ENCODE measurements at places on chromosomes 12 and 14.
A peak's percentile ranks its signal among the peaks of the same experiment; 100 is the strongest.

DNA sequence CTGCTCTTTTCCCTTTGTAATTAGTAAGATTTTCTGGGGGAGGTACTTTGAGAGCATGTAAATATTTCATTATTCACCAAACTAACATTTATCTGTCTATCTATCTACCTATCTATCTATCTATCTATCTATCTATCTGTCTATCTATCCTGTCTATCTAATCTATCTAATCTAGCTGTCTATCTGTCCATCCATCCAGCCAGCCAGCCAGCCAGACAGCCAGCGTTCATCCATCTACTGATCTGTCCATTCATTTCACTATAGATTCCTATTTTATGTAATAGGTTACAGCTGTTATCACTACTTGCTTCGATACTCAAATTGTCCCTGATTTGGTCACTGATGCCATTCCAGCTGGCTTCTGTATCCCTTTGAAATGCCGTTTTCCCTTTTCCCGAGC, 67.9 kb downstream of the PRMT8 start:
- no peak for DNase-seq

DNA sequence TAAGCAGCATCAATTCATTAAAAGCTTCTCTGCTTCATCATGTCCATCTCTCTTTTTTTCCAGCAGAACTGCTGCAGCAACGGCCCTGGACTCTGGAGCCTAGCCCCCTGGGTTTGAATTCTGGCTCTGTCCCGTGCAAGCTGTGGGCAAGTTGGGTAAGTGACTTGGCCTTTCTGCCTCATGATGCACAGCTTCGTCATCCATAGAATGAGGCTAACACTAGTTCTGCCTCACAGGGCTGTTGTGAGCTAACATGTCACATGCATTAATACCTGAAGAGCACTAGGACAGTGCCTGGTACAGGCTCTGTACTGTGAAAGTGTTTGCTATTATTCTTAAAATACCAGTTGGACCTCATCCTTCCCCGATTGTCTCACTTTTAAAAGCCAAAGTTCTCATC, 4.2 kb downstream of the KRT82 start:
- no peak for DNase-seq

DNA sequence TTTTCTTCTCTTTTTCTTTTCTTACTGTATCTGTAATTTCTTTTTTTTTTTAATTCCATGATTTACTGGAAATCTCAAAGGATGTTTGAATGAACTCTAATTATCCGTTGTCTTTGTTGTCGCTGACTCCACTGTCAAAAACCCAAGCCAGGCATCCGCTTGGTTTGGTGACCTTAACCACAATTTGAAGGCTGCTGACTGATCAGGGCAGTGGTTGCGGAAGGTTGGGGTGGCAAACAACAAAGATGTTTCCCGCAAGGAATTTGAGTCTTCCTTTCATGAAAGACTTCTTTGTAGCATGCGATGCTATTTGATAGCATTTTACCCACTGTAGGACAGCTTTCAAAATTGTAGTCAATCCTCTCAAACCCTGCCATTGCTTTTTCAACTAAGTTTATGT, 1013.8 kb downstream of the DIO2 start:
- DNase-seq, result no peak

DNA sequence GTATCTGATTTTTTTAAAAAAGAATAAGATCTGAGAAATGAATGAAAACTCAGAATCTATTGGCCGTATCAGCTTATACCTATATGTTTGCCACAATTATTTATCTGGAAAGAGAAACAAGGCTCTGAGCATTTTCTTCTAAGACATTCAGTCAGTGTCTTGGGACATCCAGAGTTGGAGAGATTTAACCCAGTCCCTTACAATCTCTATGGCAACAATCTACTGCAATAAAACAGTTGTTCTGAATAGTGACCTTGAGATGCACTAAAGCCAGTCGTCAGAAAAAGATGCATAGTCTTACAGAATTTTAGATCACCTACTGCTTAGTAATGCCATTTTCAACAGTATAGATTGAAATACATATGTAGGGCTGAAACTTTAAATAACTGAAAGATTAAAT, 52.0 kb upstream of the SOCS2 start:
- DNase-seq, result no peak

- peak; percentile 49 for DNase-seq
Observed at GRCh38 chr12:14845350-14845750, 2.0 kb upstream of the ART4 start.

DNA sequence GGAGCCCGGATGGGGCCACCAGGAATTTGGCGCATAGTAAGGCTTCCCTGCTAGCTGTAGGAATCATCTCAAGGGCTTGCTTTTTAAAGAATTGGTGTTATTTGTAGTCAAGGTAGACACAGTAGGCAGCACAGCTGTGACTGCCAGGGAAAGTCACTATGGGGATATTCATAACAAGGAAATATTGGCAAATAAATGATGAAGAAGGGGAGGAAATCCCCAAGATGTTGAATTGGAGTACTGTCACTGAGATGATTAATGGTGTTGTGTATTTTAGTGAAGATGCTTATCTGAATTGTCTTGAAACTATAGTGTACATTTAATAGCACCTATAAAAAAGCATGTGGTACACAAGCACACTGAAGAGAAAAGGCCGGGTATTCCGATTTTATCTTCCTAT, 118.9 kb downstream of the NPAS3 start:
- no peak for DNase-seq

- DNase-seq, result no peak
Observed at GRCh38 chr12:26172946-26173552, 22.3 kb upstream of the SSPN start.

- no peak for DNase-seq
Observed at GRCh38 chr14:81193924-81194633, 26.7 kb downstream of the GTF2A1 start.

- DNase-seq, result peak; percentile 13
Observed at GRCh38 chr12:108759924-108760323, 28.6 kb upstream of the CORO1C start.

- DNase-seq, result no peak
Observed at GRCh38 chr12:76916170-76916540, 37.3 kb upstream of the CSRP2 start.

DNA sequence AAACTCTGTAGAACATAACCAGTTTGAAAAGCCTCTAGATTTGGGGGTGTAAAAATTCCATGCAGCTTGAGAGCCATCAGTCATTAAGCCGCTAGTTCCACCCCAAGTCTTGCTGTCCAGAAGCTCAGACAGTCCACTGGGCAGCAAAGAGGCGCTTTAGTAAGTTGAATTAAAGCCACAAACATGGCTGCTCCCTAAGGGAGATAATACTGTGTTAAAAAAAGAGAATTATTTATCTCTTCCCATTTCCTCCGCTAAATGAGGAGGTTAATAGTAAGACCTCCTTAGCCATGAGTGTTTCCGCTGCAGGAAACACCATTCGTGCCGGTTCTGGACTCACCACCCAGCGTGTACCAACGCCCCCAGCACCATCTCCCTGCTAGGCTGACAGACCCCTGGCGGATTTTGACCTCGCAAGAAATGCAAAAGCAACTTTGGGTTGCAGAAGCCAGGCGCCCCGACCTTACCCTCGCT, 536 bp downstream of the TM7SF3 start:
- no peak for DNase-seq

GRCh38 chr12:47577206-47577989, 128.4 kb downstream of the RPAP3 start:
- no peak for DNase-seq

GRCh38 chr14:75771595-75771994, 110.5 kb downstream of the TTLL5 start:
- no peak for DNase-seq

GRCh38 chr14:21933681-21934080, 260.1 kb upstream of the OR4E1 start:
- DNase-seq, result no peak

DNA sequence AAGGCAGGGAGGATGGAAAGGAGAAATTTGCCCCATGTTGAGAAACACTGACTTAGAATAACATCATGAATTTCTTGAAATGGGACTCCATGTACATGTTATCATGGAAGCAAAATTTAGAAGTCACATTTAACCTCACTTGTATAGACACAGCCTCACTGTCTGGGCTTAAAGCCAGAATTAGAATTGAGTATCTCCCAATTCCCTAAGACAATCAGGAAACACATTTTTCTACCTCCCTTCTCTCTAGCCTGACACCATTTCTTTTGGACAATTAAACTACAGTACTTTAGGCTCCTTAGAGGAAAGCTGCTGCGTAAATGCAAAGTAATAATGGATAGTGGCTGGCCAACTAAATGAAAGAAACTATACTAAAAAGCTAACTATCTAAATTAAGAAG, 795.5 kb downstream of the C12orf50 start:
- no peak for DNase-seq

GRCh38 chr12:127238107-127238506, 1028.9 kb upstream of the TMEM132C start:
- no peak for DNase-seq

DNA sequence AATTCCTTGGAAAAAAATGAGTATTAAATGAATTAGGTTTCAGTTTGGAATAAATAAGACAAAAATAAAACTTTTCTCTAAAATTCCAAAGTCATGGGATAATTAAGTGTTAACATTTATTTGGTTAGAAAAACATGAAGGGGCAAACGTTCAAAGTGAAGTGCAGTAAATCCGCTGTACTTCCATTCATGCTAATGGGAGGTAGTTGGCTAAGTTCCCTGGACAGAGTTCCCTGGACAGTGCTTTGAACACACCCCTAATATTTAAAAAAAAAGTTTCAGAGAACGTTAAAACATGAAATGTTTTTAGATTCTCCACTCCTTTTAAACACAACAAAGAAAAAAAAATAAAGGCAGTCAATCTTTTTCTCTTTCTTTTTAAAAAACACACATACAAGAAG, 16.3 kb downstream of the ALX1 start:
- no peak for DNase-seq

- DNase-seq, result no peak
Observed at GRCh38 chr14:45949479-45949878, 696.5 kb upstream of the MIS18BP1 start.

- DNase-seq, result no peak
Observed at GRCh38 chr12:53612978-53613377, 13.2 kb downstream of the ATF7 start.

DNA sequence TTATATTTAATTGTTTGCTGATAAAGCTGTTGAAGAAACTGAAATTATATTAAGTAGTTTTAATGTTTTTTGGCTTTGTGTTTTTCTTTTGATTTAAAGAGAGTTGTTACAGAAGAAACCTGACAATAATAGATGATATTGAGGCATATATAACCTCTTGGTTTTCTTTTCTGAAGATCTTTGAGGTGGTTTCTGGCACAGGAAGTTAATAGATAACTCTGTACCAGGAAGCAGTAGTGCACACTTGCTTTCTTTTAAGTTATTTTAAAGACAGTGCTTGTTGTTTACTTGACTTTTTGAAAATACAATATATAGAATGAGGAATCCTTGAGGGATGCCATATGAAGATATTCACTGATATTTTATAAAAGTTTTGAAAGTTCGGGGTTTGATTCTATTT, 209.0 kb upstream of the FBXO33 start:
- DNase-seq, result no peak

GRCh38 chr12:11756022-11756421, 106.5 kb downstream of the ETV6 start:
- no peak for DNase-seq

DNA sequence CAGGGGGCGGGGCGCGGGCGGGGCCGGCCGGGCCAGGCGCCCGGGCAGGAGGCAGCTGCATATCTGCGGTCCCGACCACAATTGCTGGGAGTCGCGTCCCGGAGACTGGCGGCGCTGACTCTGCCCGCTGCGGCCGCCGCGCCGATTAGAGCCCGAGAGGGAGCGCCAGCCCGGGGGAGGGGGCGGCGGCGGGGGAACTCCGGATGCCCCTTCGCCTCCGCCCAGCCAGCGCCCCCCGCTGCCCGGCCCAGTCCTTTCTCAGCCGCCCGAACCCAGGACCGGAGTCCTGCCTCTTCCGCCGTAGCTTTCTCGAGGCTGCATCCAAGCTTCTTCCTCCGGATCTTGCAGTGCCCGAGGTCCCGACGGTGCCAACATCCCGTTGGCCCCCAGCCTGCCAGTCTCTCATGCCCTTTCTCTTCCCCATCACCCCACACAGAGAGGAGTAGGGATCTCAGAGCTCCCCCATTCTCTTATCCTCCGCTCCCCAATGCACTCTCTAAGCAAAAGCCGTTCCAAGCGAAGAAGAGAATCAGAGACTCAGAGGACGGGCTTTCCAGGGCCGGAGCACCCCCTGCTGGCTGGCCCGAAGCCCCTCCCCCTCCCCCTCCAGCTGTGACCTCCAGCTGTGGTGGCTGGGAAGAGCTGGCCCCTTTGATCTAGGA, 8.8 kb upstream of the SP7 start:
- DNase-seq, result peak; percentile 93

DNA sequence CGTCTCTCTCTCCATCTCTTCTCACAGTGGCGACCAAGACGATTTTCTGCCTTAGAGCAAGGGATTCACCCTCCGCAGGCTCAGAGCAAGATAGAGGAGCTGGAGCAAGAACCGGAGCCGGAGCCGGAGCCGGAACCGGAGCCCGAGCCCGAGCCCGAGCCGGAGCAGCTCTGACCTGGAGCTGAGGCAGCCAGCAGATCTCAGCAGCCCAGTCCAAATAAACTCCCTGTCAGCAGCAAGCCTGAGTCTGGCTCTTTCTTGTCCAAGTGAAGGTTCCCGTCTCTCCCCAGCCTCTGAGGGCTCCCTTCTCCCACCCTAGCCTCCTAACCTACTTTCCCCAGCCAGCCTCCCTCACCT, 5.9 kb downstream of the LAG3 start:
- no peak for DNase-seq

- DNase-seq, result no peak
Observed at GRCh38 chr12:15677228-15677627, 112.0 kb downstream of the EPS8 start.

DNA sequence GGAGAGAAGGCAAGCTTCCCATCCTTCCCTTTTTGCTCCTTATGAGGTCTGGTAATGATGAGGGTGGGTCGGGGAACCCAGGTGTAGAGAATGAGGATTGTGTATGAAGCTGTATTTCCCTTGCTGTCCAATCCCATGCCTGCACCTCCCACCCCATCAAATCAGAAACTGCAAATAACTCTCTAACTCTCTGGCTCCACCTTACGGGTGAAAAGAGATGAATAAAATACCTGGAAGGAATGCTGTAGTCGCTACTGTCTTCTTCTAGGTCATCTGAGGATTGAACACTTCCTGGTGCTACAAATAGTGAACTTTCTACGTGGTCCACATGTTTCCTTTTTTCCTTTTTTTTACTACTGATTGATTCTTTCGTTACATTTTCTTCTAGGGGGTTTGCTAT, 38.9 kb upstream of the DICER1 start:
- DNase-seq, result no peak

- DNase-seq, result no peak
Observed at GRCh38 chr14:93972618-93973205, 3.7 kb downstream of the ASB2 start.

GRCh38 chr12:116962783-116963356, 52.1 kb downstream of the FBXW8 start:
- no peak for DNase-seq
